ENCODE measurements at places on chromosomes 6 and 20.

GRCh38 chr6:64238071-64238470 is 602.5 kb downstream of the PHF3 start:
- no peak for DNase-seq

DNA sequence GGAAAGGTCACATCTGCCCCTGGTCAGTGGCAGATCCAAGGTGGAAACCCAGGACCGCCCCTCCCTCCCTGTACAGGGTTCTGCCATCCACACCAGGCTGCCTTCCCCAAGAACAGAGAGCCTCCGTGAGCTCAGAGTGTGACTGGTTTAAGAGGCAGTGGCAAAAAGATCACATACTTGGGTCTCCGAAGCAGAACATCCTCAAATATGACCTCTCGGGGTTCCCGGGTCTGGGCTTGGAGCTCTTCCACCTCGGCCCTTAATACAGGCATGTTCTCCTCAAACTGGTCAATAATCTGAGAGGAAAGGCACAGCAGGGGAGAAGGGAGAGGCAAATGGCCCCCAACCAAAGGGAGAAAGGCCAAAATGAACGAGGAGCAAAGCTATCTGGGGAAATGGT is 14.8 kb downstream of the C20orf96 start:
- no peak for DNase-seq

DNA sequence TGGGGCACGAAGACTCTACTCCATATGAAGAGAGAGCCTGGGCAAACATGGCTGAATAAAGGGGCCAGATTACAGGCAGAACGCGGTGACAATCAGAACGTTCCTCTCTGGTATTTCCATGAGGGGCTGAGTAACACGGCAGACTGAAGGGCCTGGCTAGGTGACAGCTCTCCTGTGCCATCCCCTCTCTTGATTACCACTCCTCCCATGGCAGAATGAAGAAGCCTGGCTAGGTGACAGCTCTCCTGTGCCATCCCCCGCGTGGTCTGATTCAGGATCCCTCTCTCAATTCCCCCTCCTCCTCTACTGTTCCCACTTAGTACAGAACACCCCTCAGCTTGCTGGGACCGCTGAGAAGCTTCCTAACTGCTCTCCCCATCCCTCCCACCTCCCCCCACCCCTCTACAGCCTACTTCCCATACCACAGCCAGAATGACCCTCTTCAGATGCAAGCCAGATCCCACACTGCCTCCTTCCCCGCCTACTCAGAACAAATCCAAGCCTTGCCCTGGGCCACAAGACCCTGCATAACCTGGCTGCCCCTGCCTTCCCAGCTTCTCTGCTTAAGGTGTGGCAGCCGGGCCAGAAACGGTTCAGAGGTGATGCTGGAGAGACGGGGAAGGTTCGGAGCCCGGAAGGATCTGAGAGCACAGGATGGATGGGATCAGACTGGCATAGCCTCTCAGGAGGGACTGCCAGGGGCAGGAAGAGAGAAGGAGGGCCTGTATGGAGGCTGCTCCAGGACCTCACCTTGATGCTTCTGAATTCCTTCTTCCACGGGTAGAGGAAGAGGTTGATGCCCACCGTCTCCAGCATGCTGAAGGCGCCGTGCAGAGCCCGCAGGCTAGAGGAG is 7.7 kb downstream of the SPATA2 start:
- DNase-seq = no peak

- no peak for DNase-seq
These were observed 2.8 kb upstream of the ZNF512B start for GRCh38 chr20:63972312-63973159.

DNA sequence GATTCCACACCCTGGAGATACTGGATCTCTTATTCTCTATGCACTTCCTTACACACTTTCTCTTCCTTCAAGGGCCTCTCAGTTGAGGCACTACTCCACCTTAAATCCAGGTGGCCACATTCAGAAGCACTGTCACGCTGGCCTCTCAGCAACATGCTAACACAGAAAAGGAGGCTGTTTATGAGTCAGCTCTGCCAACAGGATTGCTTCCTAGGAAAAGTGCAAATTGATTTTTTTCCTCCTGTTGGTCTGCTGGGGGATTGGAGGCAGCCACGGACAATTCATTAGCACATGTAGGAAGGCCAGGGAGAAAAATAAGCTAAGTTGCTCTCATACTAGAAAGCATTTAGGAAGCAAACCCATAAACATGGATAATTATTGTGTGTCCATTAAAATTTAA is 20.9 kb downstream of the LY86 start:
- DNase-seq = no peak

GRCh38 chr6:2221726-2222274 is 23.6 kb downstream of the GMDS start:
- no peak for DNase-seq

DNA sequence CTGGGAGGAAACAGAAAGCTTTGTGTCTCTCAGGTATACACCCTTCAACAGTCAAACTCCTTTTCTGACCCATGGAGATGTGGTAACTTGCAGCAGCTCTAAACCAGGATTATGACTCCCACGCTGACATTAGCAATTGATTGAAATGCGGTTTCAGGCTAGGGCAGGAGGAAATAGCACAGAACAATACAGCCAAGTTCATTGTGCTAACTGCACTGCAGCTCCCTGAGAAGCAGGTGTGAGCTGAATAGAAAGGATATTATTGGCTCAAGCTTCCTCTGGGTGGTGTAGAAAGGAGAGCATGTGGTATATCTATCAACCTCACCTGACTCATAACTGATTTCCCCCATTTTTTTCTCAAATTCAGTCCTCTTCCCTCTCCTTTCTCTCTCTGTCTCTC is 612.3 kb upstream of the BTBD3 start:
- no peak for DNase-seq

DNA sequence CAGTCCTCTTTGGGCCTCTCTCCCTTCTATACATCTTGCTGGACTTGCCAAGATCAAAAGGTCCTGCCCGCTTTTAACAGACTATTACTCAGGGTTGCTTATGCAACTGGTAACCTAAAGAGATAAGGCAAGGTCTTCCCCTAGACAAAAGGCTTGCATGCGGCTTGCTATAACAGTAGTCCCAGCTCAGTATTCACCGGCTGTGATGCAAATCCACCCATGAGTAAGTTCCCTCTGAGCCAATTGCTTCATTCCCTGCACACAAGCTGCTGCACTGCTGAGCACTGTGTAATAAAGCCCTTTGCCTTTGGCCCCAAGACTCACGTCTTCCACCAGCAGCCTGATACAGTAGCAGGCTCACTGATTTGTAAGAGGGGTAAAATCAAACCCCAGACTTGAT is 363.8 kb downstream of the PRKN start:
- no peak for DNase-seq

GRCh38 chr6:26359765-26360164 is 5.2 kb upstream of the BTN3A2 start:
- DNase-seq = no peak

GRCh38 chr6:46138281-46138680 is 8.5 kb downstream of the ENPP4 start:
- DNase-seq = no peak

DNA sequence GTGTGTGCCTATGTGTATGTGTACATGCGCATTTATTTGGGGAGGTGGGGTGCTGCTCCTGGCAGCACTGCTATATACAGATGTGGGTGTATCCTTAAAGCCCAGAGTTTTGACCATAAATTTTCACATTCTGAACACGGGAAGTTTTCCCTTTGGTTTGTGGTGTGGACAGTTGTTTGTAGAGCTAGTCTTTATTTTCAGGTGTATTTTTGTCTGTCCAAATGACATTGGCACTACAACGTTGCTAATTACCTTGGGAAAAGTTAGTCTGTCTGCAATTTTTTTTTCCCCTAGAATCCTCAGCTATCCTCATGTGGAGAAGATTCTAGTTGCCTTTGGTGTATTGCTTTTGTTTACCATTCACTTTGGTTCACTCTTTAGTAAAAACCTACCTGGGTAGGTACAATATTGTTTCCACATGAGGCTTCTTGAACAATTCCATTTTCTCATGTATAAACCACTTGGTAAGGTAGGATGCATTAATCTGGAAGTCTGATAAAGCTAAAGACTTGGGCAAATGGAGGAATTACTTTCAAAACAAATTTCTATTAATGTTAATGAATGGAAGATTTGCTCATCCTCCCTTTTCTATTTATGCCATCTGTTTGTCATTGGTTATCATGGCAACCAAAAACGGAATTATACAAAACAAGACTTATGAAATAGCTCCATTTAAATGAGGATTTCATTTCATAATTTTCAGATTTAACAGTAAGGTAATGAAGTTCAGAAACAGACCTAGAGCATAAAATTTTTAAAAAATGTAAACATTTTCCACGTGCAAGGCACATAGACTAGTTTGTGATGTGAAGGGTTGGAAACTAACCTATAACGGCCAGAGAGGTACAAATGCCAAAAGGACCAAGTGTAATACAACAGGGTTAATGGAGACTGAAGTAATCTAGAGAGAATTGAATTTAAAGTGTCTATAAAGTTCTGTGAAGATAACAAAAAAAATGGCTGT is 3.9 kb downstream of the CCN2 start:
- no peak for DNase-seq

GRCh38 chr6:10831609-10832008 is 6.7 kb downstream of the MAK start:
- no peak for DNase-seq

DNA sequence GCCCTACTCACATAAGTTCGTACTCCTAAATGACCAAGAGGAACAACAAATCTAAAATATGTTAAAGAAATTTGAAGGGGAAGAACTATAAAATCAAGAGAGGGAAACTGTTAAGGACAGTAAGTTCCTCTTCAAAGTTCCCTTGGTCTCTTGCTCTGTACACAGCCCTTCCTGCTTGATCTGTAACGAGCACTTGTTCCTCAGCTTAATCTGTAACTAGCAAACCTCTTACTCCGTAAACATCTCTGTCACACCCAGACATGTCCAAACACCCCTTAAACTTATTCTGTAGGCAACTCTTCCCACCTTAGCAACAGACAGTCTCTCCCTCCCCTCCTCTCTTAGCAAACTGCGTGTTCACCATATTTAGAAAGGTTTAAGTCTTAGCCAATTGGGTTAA is 29.9 kb downstream of the PLN start:
- no peak for DNase-seq

DNA sequence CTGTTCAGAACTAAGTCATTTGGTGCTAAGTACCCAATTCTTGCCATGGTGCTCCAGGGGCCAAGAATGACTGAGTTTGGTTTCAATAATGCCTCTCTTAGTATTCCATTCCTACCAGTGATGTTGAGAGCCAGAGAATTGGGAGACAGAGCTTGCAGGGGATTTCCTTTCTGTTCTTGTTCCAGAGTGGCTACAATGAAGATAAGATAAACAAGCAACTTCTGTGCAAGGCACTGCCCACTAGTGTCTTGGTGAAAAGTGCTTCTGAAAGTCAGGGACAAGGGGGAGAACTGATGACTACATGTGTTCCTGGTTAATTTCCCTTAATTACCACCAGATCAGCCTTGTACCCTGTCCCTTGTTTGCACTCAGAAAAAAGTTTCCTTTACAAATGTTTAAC is 421.6 kb downstream of the BCKDHB start:
- DNase-seq = no peak

GRCh38 chr20:24610341-24611115 is 141.1 kb downstream of the SYNDIG1 start:
- DNase-seq = no peak

DNA sequence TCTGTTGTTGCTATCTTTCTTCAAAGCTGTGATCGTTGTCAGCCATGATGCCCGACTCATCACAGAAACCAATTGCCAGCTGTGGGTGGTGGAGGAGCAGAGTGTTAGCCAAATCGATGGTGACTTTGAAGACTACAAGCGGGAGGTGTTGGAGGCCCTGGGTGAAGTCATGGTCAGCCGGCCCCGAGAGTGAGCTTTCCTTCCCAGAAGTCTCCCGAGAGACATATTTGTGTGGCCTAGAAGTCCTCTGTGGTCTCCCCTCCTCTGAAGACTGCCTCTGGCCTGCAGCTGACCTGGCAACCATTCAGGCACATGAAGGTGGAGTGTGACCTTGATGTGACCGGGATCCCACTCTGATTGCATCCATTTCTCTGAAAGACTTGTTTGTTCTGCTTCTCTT is 19.3 kb downstream of the ABCF1 start:
- DNase-seq = no peak

DNA sequence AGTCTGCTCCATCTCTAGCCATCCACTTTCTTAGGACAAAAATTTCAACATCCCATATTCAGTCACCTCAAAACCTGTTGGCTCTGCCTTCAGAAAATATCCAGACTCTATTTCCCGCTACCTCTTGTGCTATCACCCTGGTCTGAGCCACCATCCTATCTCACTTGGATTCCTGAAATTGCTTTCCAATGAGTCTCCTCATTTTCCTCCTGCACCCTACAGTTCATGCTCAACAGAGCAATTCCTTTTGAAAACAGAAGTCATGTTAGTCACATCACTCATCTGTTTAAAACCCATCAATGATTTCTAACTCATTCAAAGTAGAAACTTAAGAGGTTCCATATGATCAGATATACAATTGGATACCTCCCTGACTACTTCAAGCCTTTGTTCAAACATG is 229.9 kb downstream of the ADGRG6 start:
- no peak for DNase-seq
